ENCODE measurements at places on chromosomes 5 and 9.

DNA sequence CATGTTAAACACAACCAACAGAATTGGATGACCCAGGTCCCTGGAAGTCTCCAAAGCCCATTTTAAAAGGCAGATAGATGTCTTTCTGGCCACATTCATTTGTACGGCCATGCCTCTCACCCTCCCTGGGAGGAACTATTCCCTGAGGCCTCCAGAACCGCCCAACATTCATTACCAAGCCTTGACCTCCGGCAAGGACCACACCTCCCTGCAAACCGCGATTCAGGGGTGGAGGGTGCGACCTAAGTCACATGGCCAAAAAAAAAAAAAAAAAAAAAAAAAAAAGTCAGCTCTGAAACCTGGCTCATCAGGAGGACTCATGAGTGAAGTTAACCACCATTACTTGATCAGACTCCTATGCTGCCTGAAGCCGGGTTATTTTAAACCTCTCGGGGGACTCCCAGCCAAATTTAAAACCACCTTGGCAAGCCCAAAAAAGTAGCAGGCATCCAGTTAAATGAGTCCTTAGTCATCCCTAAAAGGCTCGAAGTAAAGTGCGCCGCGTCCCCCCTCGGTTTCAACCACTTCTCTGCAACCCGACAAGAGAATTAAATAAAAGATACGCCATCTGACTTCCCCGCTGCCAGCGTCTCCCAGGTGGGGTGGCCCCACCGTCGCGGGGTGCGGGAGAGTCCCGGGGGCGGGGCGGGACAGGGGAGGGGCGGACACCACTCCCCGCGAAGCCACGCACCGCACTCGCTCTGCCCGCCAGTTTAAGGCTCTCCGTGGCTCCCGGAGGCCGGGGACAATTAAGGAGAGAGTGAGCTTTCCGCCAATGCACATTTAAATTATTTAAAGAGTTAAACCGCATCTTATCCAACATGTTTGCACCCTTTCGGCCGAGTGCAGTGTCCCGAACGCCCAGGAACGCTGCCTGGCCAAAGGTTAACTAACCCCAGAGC lies 2.3 kb downstream of the KLF9 start:
- peak; percentile 94 for DNase-seq

DNA sequence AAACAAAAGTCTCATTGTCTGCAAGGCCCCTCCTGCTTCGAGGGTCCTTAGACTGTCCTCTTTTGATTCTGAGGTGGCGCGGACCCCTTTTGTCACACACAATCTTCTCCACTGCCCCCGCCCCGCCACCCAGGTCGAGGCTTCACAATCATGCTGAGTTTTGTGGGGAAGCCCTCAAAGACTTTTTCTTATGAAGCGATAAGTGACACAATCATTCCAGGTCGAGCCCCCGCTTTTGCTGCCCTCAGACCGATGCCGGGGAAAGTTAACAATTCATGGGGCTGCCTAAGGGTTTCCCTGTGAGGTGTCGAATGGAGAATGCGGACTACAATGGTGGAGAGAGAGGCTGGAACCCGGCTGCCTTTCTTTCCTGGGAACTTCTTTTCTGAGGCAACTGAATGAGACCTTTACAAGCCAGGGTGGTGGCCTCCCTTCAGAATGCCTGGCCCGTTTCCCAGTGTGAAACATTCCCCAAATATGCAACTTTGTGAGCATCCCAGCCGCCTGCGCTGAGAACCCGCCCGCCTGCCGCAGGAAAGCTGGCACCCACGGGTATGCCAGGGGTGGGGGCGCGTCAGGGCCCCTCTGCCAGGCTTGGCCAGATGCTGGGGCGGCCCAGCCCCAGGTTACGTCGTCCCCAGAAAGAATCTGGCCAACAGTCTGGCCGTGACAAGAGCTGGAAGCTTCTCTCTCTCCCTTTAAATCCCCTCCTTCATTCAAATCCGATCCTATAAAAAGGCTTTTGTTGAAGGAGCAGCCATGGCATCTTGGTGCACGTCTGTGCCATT lies 71.9 kb downstream of the MAP1B start:
- DNase-seq = peak; percentile 94

DNA sequence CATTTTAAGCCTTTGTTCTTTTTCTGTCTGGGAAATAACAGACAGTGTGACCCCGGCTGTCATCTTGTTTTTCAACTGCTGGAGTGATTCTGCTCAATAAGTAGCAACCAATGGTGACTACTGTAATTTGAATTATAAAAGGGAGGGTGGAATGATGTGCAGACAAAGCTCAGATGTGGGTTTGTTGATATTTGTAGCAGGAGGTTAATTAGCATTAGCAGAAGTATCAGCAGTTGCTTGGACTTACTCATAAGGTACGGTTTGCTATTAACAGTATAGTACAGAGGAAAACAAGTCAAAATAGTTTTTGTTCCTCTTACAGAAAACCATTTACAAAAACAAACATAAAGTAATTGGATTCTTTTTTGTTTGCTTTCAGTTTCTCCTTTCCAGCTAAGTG lies 140.4 kb downstream of the TUSC1 start:
- DNase-seq = no peak

- DNase-seq = no peak
These were observed 76.8 kb downstream of the MACROH2A1 start for GRCh38 chr5:135322271-135322670.

- no peak for DNase-seq
These were observed 124.9 kb downstream of the FGF1 start for GRCh38 chr5:142561029-142561428.

DNA sequence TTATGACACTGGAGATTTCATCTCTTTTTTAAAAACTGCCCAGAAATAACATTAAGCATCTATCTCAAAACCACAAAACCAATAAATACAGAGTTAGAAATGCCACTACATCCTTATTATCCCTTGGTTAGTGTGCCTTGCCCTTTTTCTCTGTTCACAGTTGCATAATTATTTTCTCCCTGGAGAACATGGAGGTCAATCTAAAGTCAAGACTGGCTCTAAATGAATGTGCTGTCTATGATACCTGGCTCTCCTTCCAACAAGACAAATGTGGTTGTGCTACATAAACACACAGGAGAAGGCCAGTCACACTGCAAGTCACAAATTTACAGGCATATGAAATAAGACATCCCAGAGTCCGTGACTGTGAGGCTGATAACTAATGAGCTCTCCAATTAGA lies 2.8 kb downstream of the FBN2 start:
- no peak for DNase-seq

GRCh38 chr5:133780619-133781280 lies 168.4 kb upstream of the FSTL4 start:
- no peak for DNase-seq

GRCh38 chr9:36470643-36471290 lies 70.7 kb upstream of the RNF38 start:
- peak; percentile 66 for DNase-seq

DNA sequence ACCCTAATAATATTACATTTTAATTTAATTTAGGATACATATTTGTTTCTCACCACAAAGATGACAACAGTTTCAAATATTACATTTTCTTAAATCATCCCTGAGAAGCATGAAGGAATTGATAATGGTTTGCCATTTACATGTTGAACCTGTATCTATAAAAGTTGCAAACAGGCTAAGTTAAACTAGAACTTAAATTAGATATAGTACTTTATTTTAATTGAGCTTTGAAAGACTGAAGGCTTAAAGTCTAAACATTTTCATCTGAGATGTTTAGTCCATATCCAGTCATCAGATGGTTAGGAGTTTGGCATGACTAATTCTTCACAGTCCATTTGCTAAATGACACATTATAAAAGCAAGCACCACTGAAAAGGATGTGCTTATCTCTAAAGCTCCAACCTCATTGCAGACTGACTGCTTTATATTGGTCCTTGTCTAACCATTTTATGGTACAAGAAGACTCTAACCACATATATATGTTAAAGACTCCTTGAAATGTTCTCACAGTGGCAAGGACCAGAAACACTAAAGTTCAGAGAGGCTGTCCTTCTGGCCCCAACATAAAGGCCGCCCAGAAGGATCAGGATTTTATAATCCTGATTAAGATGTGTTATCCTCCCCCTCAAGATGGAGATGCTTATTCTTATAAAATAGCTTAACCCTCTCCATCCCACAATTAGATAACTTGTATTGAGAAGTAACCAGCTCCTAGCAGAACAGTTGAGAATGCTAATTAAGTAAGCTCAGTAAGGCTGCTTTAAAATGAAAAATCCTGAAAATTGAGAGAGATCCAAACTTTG lies 25.8 kb downstream of the WNT8A start:
- no peak for DNase-seq

Measured in AG10803 (cell line).